ENCODE measurements at places on chromosomes 2 and 18.

DNA sequence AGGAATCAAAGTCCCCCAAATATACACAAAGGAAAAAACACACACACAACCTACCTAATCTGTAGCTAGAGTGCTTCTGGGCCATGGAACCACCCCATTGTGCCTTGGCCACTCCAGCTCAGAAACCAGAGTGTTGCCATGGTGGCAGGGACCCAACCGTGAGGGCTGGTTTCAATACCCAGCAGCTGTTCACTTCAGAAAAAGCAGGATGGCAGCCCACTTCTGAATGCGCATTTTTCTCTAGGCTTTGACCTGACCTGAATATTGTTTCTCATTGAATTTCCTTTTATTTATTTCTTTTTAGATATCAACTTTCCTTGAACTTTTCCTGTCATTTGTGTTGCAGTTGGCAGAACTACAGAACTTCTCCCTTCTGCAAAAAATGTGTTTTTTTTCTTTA, 43.0 kb upstream of the EHBP1 start:
- no peak for DNase-seq

DNA sequence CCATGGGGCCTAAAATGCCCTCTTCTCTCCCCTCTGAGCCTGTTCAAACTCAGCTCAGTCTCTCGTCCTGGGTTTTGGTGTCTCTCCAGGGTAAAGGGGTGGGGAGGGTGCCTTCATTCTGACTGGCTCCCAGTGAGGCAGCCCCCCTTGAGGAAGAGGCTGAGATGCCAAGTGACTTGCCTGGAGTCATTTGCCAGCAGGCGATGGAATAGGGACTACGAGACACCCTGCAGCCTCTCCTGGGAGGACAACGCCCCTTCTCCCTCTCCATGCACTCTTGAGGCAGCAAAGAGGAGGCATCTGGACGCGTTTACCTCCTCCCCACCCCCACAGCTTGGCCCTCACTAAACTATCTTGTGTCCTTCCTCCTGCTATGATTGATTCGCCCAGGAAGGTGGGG, 760 bp upstream of the STON1 start:
- no peak for DNase-seq

- DNase-seq: no peak
These were observed 228.6 kb downstream of the SATB2 start for GRCh38 chr2:199228887-199229819.

GRCh38 chr2:121239969-121240368, 45.0 kb downstream of the TFCP2L1 start:
- no peak for DNase-seq

GRCh38 chr18:8217051-8217564, 392.1 kb upstream of the RAB12 start:
- no peak for DNase-seq

DNA sequence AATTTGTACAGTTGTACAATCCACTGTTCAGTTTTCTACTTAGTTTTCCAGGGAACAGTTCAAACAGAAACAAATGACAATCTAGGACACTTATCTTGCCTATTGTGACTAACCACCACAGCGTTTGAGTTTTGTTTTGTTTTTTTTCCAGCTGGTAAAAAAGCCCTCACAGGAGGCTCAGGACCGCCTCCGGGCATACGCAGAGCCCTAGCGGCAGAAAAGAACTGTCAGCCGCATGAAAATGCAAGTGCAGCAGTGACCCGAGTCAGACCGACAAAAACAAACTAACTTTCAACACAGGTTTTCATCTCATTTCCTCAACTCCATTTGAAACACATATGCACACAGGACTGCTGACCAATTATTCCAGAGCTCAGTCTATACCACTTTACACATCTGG, 68.6 kb downstream of the STEAP3 start:
- no peak for DNase-seq

GRCh38 chr2:68169308-68169707, 11.6 kb downstream of the PNO1 start:
- DNase-seq: no peak

GRCh38 chr2:145845207-145845894, 1325.4 kb upstream of the ZEB2 start:
- no peak for DNase-seq

DNA sequence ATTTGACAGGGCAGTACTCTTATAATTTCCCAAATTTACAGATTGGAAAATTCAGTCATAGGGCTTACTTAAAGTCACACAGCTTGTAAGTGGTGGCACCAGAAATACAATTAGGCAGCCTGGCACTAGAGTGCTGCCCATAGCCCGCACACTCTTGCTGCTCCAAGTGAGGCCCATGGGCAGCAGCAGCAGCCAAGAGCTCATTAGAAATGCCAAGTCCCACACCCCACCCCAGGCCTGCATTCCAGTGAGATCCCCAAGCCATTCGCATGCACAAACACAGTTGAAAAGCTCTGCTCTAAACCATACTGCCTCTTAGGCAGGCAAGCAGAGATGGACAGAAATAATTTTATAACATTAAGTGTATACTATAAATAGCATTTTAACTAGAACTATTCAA, 379.3 kb upstream of the PKDCC start:
- no peak for DNase-seq

- DNase-seq: no peak
These were observed 6.2 kb upstream of the ARMC9 start for GRCh38 chr2:231191896-231192872.

GRCh38 chr18:69152436-69152835, 248.3 kb upstream of the DOK6 start:
- no peak for DNase-seq

DNA sequence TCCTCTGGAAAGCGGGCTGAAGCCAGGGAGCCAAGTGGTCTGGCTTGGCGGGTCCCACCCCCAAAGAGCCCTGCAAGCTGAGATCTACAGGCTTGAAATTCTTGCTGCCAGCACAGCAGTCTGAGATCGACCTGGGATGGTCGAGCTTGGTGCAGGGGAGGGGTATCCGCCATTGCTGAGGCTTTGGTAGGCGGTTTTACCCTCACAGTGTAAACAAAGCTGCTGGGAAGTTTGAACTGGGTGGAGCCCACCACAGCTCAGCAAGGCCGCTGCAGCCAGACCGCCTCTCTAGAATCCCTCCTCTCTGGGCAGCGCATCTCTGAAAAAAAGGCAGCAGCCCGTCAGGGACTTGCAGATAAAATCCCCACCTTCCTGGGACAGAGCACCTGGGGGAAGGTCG, 12.6 kb upstream of the FLACC1 start:
- DNase-seq: no peak

DNA sequence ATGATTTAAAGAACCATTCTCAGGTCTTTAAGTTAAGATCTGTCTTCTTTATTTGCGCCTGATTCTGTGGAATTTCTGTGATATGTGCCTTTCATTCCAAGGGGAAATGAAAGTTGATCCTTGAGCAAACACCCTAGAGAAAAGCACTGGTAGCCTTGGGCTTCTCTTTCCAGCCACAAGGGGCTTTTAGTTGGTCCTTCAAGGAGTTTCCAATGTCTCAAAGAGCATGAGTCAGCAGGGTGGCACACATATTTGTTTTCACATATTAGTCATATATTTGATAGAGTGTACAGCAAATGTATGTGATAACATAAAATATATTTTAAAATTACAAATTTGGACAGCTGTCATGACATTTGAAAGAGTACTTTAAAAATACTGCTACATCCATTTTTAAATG, 339.5 kb downstream of the TXNL1 start:
- DNase-seq: no peak

DNA sequence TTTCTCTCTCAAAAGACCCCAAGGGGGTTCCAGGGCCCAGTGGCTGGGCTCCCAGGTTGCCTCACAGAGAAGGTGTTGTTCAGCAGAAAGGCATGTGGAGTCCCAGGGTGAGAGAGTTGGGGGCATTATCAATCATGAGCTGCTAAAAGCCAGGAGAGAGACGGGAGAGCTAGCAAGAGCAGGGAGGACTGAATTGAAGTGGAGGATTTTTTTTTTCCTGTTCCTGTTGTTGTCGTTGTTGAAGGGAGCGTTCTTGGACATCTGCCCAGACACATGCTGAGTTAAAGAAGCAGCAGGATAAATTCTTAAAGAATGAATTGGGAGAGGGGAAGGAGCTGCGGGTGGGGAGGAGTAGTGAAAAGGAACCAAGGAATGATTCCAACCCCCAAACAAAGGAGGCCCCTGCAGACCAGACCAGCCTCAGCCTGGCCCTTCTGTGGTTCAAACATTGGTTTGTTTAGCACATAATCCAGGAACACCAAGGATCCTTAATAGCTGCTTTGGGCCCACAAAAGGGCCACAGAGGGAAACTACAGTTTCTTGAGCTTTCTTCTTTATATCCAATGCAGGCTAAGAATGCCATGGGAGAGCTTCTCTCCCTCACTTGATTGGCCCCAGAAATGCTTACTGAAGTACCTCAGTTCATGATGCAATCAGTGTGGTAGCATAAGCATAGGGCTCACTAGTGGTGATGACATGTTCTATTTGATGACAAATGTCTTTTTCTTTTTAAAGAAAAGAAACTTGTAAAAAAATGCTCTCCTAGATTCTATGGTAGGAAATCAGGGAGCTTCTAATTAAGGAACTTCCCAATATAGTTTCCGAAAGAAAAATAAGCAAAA, 146.0 kb downstream of the SETBP1 start:
- DNase-seq: no peak

DNA sequence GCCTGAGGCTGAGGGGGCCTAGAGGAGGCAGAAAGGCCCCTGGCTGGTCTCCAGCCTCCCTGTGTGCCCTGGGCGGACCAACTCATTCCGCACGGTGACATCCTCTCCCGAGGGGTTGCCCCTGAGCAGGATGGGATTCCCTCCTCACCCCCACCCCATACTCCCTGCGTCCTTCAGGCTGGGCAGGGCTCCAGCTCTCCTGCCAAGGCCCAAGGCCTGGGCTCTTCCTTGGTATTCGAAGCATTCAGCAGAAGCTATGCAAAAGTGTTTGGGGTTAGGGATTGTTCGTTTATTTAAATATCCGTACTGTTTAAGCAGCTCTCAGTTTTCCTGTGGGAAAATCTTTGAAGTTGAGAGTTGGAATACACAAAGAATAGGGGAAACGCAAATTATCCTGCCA, 113.1 kb upstream of the RAB12 start:
- no peak for DNase-seq

GRCh38 chr2:29074411-29074810, at the start of gene PCARE:
Gene PCARE, minus strand, starts transcription at chr2:29074523. Its CDS starts 262 bp downstream, at chr2:29074261.
- DNase-seq: no peak

- no peak for DNase-seq
These were observed 125.7 kb upstream of the CCDC195 start for GRCh38 chr2:224841910-224842309.

DNA sequence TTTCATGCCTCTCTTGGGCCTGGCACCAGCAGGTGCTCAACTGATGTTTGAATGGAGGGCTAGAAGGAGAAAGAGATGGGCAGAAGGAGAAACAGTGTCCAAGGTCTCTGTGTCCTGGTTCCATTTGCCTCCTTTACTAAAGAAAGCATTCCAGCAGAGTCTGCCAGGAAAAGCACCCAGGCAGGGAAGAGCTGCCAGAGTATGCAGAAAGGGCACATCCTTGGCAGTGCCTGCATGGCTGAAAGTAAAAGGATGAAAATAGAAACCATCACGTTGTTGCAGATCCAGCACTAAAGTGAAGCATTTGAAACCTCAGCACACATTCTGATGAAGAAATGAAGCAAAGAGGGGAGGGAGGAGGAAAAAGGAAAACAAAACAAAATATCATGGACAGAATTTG, 142.2 kb downstream of the ESCO1 start:
- DNase-seq: no peak
